ENCODE measurements at places on chromosomes 2 and 18. TPM values are rescaled to one million over a fixed set of nuclear protein-coding genes. Genes with fewer than 3 reads are reported as not detected.

ABCB11 gene
- 0.07 TPM for total RNA-seq

FAP gene
- total RNA-seq: not detected

SKOR2 gene
- total RNA-seq: 1.4 TPM

MDH1B gene
- total RNA-seq: 2.0 TPM

SP140 gene
- not detected for total RNA-seq

GPR155 gene
- 1.7 TPM for total RNA-seq

HOXD4 gene
- 1.3 TPM for total RNA-seq

TRIM54 gene
- total RNA-seq: not detected

MARCHF4 gene
- total RNA-seq: 0.86 TPM

ARID5A gene
- 12.0 TPM for total RNA-seq

LHCGR gene
- total RNA-seq: 0.12 TPM

TRAF3IP1 gene
- 20.7 TPM for total RNA-seq

CXCR1 gene
- total RNA-seq: not detected

NEB gene
- 0.77 TPM for total RNA-seq

CTAGE1 gene
- total RNA-seq: not detected

POTEJ gene
- not detected for total RNA-seq

LAMA1 gene
- 96.1 TPM for total RNA-seq

SRSF7 gene
- 347 TPM for total RNA-seq

PROKR1 gene
- total RNA-seq: 0.16 TPM

All from neural crest cell (in vitro differentiated cells).